Vein endothelial cell (primary cell): ENCODE measurements at places on chromosomes 12 and 14. TPM values are rescaled to one million over a fixed set of nuclear protein-coding genes. Genes with fewer than 3 reads are reported as not detected.

The LALBA gene
- total RNA-seq = not detected in 2 replicates

The C12orf42 gene
- not detected in 2 replicates for total RNA-seq

The RAD9B gene
- 0.19 and 0.33 TPM in 2 replicates for total RNA-seq

The NKX2-8 gene
- total RNA-seq = not detected in 2 replicates

The SLC5A8 gene
- total RNA-seq = not detected in 2 replicates
